ENCODE measurements at places on chromosomes 13 and 19.

GRCh38 chr13:91308299-91308698 lies 39.2 kb upstream of the MIR17HG start:
- no peak for DNase-seq

DNA sequence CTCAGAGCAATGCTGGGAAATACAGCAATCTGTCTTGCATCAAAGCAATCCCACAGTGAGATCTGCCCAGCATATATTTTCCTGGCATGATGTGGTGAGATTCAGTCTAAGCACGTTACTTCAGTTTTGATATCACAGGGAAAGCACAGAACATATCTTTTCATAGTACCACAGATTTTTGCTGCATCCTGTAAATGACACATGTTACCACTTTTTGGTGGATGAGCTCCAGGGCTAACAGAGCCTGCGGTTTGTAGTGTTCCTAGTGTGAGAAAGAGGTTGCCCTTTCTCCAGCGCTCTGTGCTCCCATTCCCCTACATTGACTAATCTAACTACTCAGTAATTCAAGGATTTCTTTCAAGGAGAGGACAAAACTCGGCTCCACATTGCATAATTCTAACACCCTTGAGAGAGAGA lies 409.0 kb downstream of the GPC6 start:
- no peak for DNase-seq

- no peak for DNase-seq
Observed at GRCh38 chr13:30791354-30792001, 56.1 kb downstream of the ALOX5AP start.

DNA sequence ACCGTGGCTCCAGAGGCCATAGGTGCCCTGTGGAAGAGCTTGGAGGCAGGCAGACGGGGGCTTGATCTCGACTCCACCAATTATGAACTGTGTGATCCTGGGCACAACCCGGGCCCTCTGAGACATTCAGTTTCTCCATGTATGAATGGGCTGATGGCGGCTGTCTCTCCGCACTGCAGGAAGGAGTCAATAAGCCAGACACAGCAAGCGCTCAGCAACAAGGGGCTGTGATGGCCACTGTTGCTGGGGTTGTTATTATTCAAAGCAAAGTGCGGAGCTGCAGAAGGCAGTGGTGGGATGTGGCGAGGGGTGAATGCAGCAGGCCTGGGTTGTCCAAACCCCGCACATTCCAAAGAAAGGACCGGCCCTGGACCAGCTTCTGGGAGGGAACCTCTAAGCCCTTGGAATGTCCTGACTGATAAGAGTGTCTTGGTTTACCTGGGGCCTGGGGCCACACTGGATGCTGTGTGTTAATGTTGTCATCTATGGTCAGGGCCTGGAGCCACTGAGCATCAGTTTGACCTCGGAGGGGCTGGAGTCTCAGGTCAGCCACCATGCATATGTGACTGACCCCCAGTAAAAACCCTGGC lies 8.3 kb downstream of the TMEM143 start:
- DNase-seq: no peak

GRCh38 chr13:69545551-69545950 lies 562.1 kb upstream of the ATXN8OS start:
- DNase-seq: no peak

DNA sequence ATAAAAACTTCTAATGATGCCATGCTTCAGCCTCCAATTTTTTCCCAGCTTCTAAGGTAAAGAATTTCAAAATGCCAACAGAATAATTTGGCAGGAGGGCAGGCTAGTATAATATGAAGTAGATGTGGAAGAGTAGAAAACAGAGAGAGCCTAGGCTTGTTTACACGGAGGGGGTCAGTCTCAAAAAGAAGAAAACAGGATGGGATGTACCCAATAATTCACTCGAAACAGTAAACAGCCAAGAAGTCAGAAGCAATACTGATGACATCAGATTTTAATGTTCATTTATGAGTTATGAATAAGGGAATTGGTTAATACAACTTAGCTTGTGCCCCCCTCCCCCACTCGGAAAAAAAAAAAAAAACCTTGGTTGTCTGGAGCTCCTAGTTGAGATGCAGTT lies 422.5 kb downstream of the FOXO1 start:
- DNase-seq: no peak

- DNase-seq: no peak
Observed at GRCh38 chr13:106440866-106441265, 94.6 kb downstream of the EFNB2 start.

DNA sequence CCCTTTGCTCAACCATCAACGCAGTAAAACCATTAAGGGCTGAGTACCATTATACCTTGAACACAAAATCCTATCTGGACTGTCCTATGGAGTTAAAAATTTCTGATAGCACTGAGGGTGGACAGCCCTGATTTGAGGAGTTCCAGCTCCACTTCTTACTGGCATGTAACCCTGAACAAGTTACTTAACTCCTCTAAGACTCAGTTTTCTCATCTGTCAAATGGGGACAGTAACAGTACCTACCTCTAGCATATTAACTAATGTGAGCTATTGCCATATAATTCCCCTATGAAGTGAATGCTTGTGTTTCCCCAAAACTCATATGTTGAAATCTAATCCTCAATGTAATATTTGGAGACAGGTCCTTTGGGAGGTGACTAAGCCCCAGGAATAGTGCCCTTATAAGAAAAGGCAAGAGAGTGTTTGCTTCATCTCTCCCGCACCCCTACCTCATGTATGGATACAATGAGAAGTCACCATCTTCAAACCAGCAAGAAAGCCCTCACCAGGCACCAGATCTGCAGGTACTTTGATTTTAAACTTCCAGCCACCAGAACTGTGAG lies 61.9 kb upstream of the DOCK9 start:
- DNase-seq: no peak

DNA sequence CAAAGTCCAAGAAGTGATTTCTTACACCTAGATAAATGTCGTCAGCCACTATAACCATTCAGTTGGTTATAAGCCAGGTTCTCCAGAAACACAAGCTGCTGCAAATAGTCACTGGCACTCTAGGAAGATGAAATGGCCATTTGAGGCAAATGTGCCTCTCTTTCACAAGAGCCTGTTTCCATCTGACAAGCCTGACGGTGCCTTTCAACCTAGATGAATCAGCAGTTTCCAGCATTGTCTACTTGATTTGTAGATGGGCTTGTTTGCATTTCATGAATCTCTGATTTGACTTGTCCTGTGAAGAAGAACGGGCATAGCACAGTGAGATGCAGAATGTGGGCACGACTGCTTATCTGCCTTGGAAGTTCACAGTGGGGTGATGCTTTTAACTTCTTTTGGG lies 327.2 kb downstream of the LMO7 start:
- no peak for DNase-seq

DNA sequence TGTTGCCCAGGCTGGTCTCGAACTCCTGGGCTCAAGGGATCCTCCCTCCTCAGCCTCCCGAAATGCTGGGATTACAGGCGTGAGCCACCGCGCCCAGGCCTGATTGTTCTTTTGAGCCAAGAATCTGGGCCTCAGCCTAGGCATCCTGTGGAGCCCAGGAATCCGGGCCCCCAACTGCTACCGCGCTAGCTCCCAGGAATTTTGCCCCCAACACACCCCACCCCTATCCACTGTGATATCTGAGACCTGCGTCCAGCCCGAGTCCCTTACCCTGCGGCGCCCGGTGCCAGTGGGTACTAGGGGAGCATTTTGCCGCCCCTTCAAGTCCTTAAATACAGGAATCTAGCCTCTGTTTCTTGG lies 838 bp upstream of the MYADM start:
- no peak for DNase-seq

GRCh38 chr19:944663-945241 lies 18.9 kb downstream of the ARID3A start:
- DNase-seq: no peak

GRCh38 chr19:2050349-2050990 lies 574 bp downstream of the MKNK2 start:
- DNase-seq: no peak

GRCh38 chr13:91805605-91806004 lies 407.2 kb downstream of the GPC5 start:
- DNase-seq: no peak

DNA sequence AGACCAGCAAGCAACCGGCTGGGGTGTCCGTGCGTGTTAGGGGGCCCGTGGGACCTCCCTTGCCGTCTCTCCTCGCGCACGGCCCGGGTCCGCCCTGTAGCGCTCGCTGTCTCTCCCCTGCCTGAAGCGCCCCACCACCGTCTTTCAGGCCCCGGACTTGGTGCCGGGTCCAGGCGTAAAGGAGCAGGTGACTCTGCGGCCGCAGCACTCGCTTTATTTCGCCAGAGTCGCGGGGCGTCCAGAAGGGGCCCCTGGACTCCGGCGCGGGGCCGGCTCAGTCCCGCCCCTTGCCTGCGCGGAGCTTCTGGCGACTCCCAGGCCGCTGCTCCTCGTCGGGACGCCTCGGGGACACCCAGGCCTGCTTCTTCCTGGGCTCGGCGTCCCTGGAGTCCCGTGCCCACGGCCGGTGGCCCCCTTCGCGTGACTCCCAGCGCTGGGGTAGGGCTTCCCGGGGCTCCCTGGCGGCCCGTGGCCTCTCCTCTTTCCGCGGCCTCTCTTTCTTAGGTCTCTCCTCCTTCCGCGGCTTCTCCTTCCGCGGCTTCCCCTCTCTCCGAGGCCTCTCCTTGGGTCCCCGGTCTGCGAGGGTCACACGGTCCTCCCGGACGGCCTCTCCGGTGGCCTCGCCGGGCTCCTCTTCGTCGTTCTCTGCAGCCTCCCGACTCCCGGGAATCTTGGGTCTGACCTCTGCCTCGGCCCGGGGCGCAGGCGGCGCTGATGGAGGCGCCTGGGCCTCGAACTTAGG lies 3.1 kb downstream of the AMH start:
- DNase-seq: no peak

DNA sequence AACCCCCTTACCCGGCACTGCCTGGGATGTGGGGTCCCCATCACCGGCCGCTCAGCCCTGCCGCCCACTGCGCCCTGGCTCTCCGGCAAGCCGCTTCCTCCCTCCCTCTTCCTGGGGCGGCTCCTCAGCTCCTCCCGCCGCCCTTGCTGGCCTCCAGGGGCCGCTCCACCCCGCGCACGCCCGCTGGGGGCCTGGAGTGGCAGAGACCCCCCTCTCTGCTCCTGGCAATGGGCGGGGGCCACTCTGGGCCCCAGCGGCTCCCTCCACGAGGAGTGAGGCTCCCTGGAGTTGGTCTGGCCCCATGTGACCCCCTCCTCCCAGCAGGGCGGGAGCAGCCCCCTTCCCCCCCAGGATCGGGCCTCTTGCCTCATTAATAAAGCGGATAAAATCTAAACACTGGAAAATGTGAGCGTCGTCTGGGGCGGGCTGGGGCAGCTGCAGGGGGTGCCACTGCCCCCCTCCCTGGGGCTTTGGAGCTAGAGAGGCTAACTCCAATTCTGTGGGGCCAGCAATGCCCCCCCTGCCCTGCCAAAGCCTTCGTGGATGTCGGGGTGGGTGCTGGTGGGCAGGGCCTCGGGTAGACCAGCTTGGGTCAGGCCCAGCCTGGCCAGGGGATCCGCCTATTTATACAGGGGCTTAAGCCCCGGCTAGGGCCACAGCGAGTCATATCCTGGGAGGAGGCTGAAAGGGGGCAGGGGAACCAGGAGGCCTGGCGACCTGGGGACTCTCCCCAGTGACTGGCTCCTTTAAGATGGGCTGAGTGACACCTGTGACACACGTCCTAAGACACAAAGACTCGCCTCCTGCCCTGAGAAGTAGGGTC lies at the start of gene PTGER1:
TSS of gene PTGER1 (minus strand) at position 104 of the 823 bp plus-strand sequence. CDS start 1,034 bp downstream, outside the sequence.
- DNase-seq: no peak
